ENCODE measurements at places on chromosomes 1 and 21.

GRCh38 chr1:31688233-31688918 lies 15.4 kb downstream of the COL16A1 start:
- no peak for DNase-seq

DNA sequence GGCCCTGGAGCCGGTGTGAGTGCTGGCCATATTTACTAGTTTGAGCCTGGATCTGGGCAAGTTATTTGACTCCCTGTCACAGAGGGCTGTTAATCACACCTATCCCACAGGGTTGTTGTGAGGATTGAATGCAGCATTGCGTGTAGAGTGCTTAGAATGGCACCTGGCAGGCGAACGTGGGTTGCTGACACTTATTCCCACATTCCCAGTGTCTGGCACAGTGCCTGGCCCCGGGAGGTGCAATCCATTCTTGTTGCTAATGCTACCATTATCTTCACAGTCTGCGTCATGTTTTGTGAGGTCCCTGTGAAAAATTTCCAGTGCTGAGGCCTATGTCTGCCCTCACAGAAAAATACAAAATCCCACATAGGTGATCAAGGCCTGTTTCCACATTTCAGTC lies 66.1 kb downstream of the CD2 start:
- DNase-seq: no peak

- DNase-seq: no peak
Measured at GRCh38 chr1:178055093-178055492, 38.8 kb upstream of the RASAL2 start.

DNA sequence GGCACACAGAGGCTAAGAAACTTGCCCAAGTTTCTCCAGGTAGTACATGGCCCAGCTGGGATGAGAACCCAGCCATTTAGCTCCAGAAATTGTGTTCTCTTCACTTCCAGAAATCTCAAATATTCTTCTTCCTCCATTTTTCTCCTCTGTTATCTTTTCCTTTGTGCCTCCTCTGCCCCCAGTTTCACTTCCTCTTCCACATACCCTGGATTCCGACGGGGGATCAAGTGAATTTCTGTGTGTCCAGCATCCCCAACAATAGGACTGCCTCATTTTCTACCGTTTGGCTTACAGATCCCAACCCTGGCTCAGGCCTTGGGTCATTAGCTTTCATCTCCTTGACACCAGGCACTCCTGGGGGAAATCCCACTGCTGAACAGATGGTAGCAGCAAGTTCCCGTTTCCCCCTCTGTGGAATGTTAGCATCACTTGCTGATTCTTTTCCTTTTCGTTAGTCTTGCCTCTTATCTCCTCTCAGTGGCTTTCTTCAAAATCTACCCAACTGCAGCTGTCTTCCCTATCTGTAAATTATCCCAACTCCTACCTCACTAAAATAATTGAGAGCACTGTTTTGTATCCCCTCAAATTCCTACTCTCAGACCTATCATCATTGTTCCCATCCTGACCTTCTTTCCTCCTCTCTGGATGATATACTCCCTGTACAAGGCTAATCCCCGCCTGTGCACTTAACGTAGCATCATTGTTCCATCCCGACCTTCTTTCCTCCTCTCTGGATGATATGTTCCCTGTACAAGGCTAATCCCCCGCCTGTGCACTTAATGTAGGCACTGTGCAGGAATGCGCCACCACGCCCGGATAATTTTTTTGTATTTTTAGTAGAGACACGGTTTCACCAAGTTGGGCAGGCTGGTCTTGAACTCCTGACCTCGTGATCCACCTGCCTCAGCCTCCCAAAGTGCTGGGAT lies 36.5 kb downstream of the SCCPDH start:
- DNase-seq: no peak

- no peak for DNase-seq
Measured at GRCh38 chr1:25544819-25545218, 1.4 kb downstream of the LDLRAP1 start.

DNA sequence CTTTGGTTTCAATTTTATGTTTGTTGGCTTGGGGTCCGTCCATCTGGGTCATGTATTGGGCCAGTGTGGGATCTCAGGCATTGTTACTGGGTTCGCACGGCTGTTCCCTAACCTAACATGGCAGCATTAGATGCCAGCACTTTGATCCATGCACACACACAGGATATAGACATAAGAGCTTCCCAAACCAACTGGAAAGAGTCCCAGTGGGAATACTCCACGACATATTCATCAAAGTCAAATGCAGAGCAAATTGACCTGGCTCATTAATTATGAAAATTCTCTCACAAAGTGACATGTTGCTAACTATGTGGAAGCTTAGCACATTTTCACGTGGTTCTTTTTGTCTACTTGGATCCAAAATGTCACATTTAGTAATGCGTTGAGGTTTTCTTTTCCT lies 130.4 kb downstream of the SETD4 start:
- DNase-seq: no peak

GRCh38 chr1:156392452-156392853 lies 23.4 kb downstream of the RHBG start:
- DNase-seq: no peak

GRCh38 chr1:200153277-200154055 lies 126.0 kb downstream of the NR5A2 start:
- DNase-seq: peak; percentile 69

DNA sequence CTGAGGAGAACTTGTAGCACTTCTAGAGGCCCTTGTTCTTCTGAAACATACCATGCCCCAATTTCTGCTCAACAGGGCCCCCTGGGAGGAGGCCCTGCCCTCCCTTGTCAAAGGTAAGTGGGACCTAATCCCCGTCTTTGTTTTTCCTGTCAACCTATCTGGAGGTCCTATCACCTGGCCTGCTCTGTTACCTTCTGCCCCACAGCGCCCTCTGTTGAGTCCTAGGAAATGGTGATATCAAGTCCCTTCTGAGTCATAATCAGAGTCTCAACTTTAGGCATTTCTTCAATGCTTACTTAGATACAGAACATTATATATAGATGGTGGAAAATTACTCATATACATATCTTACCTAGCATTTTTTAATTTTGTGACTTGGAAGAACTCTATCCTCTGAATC lies 28.2 kb upstream of the FCRL4 start:
- no peak for DNase-seq

DNA sequence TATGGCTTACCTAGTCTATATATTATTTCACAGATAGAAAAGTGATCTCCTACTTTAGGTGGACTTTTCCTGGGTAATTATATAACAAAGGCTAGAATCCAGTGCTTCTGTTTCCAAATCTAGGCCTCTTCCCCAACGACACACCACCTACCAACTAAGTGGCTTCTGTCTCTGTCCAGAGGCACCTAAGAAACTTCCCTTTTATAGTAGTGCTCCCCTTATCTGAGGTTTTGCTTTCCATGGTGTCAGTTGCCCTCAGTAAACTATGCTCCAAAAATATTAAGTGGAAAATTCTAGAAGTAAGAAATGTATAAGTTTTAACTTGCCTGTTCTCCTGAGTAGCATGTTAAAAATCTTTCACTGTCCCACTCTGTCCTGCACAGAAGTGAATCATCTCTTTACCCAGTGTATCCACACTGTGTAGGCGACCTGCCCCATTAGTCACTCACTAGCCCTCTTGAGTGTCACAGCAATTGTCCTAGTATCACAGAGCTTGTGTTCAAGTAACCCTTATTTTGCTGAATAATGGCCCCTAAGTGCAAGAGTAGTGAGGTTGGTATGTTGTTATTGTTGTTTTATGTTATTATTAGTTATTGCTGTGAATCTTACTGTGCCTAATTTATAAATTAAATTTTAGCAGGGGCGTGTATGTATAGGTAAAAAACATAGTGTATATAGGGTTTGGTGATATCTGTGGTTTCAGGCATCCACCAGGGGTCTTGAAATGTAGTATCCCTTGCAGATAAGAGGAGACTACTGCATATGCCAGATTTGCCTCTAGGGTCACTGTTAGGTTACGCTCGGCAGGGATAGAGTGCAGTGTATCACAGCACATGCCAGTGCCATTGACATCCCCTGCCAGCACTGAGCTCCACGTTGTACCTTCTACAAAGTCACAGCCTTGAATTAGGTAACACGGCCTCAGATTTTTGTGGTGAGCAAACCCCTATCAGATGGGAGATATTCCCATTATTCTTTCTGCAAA lies 14.7 kb upstream of the CD53 start:
- DNase-seq: no peak

GRCh38 chr1:2603521-2604155 lies 17.1 kb downstream of the PRXL2B start:
- DNase-seq: no peak

GRCh38 chr1:6464514-6464836 lies 1.5 kb downstream of the TNFRSF25 start:
- peak; percentile 59 for DNase-seq

- peak; percentile 99 for DNase-seq
Measured at GRCh38 chr1:62436039-62436465, 797 bp upstream of the USP1 start.

DNA sequence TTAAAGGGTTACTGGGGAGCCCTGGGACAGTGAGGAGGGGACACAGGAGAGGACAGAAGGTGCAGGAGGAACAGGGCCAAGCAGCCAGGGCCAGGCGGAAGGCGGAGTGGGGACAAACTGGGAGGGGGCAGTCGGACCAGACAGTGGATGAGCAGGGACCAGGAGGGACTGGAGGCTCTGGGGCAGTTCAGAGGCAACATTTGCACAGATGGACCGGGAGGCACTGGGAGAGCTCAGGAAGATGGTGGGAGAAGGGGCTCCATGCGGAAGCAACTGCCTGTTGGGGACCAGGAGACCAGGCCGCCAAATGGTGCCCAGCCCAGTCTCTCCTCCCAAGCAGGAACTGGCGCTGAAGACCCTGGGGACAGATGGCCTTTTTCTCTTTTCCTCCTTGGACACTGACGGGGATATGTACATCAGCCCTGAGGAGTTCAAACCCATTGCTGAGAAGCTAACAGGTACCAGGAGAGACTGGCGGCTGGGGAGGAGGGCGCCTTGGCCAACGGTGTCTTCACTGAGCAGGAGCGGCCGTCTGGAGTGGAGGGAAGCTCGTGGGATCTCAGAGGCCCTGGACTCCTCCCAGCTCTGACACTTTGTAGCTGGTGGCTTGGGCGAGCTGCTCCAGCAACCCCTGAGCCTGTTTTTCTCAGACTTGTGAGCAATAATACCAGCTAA lies 847 bp downstream of the SELENON start:
- no peak for DNase-seq

DNA sequence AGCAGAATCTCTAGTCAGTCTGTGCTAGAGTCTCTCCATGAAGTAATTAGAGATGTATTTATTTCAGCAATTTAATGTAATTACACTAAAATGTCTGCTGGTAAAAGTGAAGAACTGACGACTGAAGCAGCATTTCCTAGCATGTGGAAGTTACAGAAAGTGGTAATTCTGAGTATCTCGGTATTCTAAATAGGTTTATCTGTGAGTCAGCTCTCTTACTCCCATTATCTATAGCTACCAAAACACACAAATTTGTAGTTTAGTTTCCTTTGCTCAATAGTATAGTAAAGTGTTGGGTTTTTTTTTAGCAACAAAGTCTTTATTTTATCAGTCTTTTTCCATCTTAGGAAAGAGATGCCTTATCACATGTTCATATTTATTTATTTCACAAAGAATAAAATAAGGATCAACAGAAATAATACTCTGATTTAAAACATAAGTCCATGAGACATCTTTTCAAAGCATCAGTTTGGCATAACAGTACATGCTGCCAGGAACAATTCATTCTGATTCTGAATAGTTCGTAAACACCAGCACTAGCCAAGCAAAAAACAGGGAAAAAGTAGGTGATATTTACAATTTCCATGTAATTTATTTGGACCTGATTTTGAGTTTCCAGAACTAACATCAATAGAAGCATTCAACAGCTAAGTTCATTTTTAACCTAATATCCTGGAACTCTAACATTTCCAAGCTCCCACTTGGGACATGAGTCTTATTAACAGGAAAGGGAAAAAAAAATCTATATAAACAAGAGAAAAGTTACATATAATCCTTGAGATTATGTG lies 76.3 kb downstream of the KCNT2 start:
- no peak for DNase-seq

DNA sequence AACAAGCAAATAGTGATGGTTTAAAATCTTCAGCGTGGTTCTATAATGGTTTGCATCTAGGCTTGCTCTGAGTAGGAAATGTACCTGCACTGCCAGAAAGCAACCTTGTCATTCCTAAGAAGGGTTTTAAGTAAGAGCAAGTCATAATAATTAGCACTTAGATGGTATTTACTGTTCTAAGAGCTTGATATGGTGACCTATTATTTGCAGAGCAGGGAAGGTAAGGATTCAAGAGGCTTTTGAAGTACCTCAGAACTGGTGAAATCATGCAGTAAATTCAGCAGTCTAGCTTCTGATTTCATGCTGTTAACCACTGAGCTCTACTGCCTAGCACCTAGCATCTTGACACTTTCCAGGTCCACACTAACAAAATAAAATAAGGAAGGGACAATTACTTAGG lies 23.7 kb downstream of the ATP1A1 start:
- DNase-seq: no peak

DNA sequence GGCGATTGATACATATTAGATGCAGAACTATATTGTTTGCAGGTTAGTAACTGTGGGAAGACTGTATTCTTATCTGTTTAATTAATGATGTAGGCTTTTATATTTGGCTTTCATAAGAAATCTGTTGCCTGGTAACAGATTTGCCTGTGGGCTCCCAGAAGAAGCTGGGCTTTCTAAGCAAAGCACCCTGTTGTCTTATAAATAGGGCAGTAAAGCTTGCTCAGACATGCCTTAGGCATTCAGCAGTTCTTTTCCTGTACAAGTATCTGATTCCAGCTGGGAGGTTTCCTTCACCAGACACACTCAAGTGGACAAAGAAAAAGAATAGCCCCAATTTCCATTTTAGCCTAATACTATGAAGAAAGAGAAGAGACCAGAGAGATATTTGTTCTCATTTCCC lies 524.0 kb downstream of the LRRIQ3 start:
- no peak for DNase-seq

- DNase-seq: no peak
Measured at GRCh38 chr1:226628612-226629155, 80.1 kb downstream of the STUM start.

DNA sequence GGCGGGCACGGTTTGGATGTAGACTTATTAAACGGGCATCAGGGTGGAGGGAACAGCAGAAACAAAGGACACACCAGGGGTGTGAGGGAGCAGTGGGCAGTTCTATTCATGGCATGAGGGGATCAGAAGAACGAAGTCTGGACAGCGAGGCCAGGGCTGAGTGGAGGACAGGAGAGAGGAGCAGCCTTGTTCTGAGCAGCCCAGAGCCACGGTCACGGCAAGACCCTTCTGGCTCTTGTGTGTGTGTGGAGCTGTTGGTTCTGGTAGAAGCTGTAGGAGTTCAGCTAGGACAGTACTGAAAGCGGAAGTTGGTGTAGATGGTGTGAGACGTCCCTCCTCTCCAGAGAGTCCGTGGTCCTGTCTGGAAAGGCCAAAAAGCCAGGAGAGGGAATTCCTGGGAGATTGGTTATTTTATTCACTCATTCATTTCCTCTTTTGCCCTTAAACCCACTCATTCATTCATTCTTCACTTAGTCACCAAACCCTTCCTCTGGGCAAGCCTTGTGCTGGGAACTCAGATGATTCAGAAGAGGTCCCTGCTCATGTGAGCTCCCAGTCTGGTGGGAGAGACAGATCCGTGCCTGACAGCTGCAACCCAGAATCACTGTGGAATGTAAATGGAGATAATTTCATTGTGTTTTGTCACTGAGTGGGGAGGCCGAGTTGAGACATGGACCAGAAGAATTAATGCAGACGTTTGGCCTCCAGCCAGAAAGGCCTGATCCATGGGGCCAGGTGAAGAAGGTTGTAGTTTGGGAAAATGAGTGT lies 4.1 kb upstream of the ACOT11 start:
- no peak for DNase-seq
